ENCODE measurements at places on chromosomes 3 and 15.

GRCh38 chr3:143720381-143720780 lies 127.9 kb downstream of the SLC9A9 start:
- DNase-seq, result no peak

- DNase-seq, result no peak
Measured at GRCh38 chr3:73719413-73719851, 94.7 kb upstream of the PDZRN3 start.

DNA sequence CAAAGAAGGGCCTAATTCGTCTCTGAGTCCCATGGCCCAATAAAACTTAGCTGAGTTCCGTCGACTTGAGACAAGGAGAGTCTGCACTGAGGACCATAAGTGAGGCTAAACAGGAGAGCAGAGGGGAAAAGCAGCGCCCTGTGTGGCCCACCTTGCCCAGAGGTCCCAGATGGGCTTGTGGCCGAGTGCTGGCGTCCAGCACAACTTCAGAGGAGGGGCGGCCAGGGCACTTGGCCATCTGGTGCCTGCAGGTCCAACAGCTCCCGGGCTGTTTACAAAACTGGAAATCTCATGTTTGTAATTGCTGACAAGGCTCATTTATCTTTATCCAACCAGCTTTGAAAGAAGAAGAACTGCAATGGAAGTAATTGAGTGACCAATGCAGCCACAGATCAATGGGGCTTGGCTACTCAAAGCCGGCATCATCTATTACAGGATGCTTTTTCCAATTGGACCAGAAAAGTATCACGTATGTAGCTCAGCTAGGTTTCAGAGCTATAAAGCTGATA lies 306.3 kb downstream of the OCA2 start:
- DNase-seq, result no peak

- no peak for DNase-seq
Measured at GRCh38 chr3:156985711-156986110, 159.6 kb downstream of the LEKR1 start.

DNA sequence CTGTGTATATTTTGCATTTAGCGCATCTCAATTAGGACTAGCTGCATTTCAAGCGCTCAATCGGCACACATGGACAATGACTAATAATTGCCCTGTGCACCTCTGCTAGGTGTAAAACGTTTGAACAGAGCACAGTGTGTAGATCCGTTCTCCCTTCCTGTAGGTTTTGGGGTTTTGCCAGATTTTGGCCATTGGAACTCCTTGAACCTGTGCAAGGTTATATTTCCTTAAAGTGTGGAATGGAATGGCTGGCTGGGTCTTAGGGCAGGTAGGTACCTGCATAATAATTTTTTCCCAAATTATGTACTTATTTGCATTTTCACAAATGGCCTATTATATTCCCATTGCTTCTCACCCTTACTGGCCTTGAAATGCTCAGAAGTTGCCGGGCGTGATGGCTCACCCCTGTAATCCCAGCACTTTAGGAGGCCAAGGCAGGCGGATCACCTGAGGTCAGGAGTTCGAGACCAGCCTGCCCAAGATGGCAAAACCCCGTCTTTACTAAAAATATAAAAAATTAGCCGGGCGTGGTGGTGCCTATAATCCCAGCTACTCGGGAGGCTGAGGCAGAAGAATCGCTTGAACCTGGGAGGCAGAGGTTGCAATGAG lies 777 bp downstream of the RNU5B-1 start:
- no peak for DNase-seq

DNA sequence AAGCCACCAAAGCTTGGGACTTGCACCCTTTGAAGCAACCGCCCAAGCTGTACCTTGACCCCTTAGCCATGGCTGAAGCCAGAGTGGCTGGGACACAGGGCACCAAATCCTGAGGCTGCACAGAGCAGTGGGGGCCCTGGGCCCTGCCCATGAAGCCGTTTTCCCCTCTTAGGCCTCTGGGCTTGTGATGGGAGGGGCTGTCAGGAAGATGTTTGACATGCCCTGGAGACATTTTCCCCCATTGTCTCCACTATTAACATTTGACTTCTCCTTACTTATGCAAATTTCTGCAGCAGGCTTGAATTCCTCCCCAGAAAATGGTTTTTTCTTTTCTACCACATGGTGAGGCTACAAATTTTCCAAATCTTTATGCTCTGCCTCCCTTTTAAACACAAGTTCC lies 522.2 kb downstream of the EDEM1 start:
- no peak for DNase-seq

- no peak for DNase-seq
Measured at GRCh38 chr3:101722394-101723173, 1.8 kb upstream of the CEP97 start.

DNA sequence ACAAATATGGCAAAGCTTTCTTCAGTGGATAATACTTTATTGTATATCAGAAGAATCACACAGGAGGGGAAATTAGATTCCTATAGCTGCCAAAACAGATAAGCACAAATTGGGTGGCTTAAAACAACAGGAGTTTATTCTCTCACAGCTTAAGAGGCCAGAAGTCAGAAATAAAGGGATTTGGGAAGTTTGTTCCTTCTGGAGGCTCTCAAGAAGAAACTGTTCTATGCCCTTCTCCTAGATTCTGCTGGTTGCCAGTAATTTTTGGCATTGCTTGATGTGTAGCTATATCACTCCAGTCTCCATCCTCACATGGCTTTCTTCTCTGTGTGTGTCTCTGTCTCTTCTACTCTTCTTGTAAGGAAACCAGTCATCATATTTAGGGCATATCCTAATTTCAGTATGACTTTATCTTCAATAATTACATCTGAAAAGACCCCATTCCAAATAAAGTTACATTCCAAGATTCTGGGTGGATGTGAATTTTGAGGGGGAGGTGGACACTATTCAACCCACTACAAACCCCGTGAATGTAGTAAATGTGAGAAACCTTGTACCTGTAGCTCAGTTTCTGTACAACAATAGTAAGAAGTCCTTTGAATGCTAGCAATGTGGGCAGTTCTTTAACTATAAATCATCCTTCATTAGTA lies 22.2 kb upstream of the WNT7A start:
- no peak for DNase-seq

DNA sequence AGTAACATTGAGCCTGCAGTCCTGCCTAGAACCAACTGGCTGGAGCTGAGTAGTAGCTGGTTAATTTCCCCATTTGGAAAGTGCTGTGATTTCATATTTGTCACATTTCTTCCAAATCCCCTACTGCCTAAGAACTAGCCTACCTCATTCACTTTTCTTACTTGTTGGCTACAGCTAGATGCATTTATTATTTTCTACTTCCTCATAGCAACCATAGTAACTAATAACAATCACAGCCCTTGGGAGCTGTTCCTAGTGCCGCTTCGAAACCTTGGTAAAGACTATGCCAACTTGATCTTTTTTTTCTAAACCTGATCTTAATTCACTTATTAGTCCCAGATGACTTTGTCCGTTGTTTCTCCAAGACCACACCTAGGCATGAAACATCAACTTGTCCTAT lies 240.3 kb downstream of the FGF12 start:
- no peak for DNase-seq

GRCh38 chr3:54631516-54632325 lies 296.1 kb downstream of the LRTM1 start:
- DNase-seq, result no peak

DNA sequence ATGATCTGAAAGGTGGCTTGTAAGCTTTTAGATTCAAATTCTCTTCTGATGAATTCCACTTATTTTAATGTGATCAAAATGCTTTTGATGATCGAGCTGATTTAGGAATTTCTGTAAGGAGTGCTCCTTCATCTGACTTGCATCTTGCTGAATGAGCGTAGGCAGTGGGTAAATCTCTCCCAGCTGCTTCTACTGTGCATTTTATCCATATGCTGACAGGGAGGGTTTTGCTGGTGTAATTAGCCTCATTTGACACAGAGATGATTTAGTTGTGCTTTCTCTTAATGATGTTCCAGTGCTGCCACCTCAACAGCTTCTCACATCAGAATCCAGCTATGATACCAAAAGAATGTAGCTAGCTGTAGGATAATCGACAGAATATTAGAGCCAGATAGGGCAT lies 3.8 kb upstream of the LMOD3 start:
- no peak for DNase-seq

DNA sequence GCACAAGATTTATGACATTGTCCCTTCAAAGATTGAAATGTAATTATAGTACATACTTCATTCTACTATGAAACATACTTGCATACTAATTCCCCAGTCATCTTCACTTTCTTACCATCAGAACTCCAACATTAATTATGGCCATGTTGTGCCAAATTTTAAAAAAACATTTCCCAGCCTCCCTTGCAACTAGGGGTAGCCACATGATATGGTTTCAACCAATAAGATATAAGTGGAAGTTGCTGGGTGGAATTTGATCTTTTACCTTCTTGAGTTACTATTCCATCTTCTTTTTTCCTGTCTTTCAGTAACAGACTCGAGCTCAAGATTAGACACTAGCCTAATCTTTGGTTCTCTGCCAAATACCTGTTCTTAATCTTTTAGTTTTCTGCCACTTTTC lies 25.6 kb upstream of the UBE3A start:
- no peak for DNase-seq

DNA sequence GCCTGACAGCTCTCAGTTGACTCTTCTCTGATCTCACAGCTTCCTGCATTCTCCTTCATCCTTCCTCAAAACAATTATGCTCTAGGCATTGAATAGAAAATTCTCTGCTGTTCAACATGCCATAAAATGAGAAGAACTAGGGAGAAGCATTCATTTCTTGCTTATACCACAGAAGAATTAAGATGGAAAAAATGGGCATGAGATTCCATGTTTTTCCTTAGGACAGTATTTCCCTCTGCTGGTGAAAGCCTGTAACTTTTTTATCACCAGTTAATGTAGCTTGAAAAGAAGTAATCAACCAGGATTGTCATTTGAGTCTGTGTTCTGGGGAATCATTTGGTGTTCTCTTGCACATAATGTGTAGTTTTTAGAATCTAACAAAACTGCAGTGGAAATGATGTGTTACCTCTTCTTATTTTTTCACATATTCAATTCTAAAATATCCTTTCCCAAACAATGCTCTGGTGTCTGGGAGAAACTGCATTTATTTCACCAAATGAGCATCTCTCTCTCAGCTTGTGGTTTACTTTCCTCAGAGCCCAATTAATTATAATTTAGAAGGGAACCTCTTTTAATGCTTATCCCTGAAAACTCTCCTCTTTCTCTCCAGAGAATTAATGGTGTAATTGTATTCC lies 92.8 kb upstream of the DCBLD2 start:
- DNase-seq, result no peak

- no peak for DNase-seq
Measured at GRCh38 chr15:58330741-58331559, 100.8 kb upstream of the LIPC start.

- no peak for DNase-seq
Measured at GRCh38 chr3:14358426-14359211, 43.8 kb upstream of the SLC6A6 start.

DNA sequence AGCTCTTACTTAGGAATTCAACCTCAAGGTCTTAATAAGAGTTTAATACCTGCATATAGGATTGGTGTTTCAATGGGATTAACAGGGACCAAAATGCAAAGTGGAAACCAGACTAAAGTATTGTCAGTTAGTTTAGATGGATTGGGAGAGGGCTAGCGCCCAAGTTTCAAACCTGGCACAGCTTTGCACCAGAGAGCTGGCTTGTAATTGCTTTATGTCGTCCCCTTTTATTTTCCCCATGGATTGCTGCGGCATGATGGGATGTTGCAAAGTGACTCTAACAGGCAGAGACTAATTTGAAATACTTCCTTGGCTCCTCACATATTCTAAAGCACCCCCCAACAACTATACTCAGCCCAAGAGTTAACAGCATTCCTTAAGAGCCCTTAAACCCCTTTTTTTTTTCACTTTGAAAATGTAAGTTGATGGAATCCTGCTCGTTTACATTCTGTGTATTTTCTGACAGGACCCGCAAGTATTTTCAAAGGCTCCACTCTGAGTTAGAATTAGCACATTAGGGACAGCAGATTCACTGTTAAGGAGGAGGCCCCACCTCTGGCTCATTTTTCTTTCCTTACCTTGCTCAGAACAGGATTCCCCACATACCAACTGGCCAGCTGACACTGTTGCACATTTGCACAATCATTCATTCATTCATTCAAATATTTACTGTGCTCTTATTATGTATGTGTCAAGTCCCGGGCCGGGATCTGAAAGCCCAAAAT lies 214.2 kb downstream of the ERC2 start:
- no peak for DNase-seq

DNA sequence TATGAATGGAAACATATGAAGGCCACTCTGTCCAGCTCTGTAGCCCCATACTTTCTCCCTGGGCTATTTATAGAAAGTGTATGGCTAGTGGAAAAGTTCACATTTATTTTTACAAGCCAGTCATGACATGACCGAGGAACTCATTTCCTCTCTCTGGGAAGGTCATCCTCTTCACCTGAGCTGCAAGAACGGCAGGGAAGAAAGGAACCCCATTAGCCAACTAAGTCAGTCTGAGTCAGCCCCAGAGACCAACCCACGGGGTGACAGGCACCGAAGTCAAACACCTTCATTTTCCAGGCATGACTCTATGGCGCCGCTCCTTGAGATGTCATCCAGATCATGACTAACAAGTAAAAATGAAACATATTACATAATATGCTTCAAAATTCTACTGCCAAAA lies 4.8 kb downstream of the PAQR9 start:
- DNase-seq, result no peak

- no peak for DNase-seq
Measured at GRCh38 chr3:179016979-179017670, 54.5 kb downstream of the ZMAT3 start.

GRCh38 chr15:33837294-33837693 lies 131.0 kb upstream of the CHRM5 start:
- no peak for DNase-seq

GRCh38 chr15:85718271-85718971 lies 76.3 kb downstream of the KLHL25 start:
- DNase-seq, result no peak

DNA sequence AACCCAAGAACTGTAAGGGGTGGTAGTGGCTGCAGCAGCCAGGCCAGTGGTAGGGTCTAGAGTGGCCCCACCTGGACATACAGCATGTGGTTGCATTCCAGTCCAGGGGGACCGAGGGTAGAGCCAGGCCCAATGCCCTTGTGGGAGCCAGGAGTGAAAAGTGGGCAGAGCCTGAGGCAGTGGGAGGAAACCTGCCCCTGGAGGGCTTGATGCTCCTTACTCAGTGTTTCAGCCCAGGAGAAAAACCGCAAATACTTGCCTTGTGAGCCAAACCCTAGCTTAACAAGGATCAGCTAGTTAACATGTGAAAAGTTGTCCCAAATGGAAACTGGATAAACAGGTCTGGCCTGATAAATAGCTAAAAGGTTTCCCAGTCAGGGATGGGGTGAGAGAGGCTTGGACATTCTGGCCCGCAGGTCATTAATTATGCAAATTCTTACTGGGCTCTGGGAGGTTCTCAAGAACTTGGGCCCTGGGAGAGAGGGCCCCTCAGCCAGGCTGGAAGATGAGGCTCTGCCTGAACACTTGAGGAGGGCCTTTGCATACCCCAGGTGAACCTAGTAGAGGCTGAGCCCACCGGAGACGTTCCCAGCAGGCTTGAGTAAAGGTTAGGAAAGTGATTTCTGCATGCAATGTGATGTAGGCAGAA lies 222.1 kb downstream of the THSD4 start:
- DNase-seq, result no peak

Measured in stimulated activated CD8-positive, alpha-beta memory T cell treated with anti-CD3 and anti-CD28 coated beads, Interleukin-7, amount 100 ng/mL, for 1 hour (primary cell).